Memory B cell (primary cell): ENCODE measurements at places on chromosomes 11 and 22.

GRCh38 chr22:37726241-37726887, 29.5 kb downstream of the TRIOBP start:
- DNase-seq: no peak

DNA sequence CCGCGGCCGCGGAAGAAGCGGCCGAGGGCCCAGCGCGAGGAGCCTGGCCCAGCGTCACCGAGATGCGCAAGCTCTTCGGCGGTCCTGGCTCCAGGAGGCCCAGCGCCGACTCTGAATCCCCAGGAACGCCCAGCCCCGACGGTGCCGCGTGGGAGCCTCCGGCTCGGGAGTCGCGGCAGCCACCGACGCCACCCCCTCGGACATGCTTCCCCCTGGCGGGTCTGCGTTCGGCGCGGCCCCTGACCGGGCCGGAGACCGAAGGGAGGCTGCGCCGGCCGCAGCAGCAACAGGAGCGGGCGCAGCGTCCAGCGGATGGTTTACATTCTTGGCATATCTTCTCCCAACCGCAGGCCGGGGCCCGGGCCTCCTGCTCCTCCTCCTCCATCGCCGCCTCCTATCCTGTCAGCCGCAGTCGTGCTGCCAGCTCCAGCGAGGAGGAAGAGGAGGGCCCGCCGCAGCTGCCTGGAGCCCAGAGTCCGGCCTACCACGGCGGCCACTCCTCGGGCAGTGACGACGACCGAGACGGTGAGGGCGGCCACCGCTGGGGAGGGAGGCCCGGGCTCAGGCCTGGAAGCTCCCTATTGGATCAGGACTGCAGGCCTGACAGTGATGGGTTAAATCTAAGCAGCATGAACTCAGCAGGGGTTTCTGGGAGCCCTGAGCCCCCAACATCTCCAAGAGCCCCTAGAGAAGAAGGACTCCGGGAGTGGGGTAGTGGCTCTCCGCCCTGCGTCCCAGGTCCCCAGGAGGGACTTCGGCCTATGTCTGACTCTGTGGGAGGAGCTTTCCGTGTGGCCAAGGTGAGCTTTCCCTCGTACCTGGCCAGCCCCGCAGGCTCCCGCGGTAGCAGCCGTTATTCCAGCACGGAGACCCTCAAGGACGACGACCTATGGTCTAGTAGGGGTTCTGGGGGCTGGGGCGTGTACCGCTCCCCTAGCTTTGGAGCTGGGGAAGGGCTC, 1.2 kb downstream of the ARHGEF17 start:
- DNase-seq: no peak

GRCh38 chr11:115362997-115363396, 141.2 kb downstream of the CADM1 start:
- DNase-seq: no peak

DNA sequence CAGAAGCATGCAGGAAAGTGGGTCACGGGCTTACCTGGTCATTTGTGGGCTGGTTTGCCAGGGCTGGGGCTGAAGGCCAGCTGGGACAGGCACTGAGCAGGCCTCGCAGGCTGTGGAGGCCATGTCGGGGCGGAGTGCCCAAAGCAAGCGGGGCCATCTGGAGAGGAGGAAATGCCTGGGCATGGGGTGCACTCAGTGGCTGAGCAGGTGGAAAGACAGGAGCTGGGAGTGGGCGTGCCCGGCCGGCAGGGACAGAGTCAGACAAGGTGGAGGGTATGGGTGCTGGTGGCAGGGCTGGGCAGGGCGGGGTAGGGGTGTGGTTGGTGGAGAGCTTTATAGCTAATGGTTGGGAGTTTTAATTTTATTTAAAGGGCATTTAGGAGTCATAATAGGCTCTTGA, 27.4 kb downstream of the DAGLA start:
- no peak for DNase-seq

- DNase-seq: no peak
These were observed 6.9 kb upstream of the PSMC3 start for GRCh38 chr11:47433157-47433556.

GRCh38 chr11:114098927-114099326, 39.4 kb downstream of the ZBTB16 start:
- DNase-seq: no peak

GRCh38 chr22:26364066-26365015, 64.7 kb upstream of the ASPHD2 start:
- DNase-seq: peak; percentile 49

DNA sequence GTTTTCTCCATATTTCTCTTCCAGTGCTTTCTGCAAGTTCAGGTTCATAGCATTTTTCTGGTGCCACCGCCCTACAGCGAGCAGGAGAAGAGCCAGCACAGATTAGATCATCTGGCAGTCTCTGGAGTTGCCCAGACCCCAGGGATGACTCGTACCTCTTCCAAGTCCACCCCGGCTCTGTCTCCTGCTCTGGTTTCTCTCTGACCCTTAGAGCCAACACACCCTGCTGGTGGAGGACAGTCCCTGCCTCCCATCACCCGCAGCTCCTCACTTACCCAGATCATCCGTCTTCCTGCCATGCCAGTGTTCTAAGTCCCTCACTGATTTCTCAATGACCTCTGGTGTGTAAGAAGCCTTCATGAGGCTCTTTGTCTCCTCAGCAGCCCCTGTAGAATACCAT, 28.0 kb downstream of the TST start:
- DNase-seq: no peak

GRCh38 chr11:81787584-81788049, 946.0 kb downstream of the FAM181B start:
- DNase-seq: no peak

DNA sequence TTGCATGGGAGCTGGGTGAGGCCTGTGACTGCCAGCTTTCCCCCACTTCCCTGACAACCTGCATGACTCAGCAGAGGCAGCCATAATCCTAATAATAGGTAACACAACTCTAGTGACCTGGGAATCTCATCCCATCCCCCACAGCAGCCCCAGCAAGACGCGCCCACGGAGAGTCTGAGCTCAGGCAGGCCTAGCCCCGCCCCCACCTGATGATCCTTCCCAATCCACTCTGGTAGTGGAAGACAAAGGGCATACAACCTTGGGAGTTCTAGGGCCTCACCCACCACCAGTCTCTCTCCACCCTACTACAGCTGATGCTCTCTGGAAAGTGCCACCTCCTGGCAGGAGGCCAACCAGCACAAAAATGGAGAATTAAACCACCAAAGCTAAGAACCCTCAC, 60.3 kb downstream of the CWF19L2 start:
- no peak for DNase-seq
